ENCODE measurements at places on chromosomes 5 and 9. TPM values are rescaled to one million over a fixed set of nuclear protein-coding genes. Genes with fewer than 3 reads are reported as not detected.
A peak's percentile ranks its signal among the peaks of the same experiment; 100 is the strongest.

- DNase-seq = no peak
Measured at GRCh38 chr5:37045703-37046102, 169.1 kb downstream of the NIPBL start.

DNA sequence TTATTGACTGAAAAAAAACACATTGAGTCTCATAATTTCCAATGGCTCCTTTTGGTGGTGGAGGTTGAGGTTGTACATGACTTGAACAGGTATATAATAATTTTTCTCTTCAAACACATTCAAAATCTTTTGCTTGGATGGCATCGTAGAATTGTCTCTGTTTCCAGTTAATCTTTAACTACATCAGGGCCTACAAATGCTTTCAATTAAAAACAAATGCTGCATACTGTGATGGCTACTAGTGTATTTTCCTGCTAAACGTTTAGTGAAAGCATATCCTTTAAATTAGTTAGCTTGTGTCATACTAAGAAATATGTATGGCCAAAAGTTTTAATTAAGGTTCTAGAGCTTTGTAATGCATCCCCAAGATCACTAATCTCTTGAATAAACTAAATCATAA lies 313.8 kb downstream of the SLF1 start:
- no peak for DNase-seq

DNA sequence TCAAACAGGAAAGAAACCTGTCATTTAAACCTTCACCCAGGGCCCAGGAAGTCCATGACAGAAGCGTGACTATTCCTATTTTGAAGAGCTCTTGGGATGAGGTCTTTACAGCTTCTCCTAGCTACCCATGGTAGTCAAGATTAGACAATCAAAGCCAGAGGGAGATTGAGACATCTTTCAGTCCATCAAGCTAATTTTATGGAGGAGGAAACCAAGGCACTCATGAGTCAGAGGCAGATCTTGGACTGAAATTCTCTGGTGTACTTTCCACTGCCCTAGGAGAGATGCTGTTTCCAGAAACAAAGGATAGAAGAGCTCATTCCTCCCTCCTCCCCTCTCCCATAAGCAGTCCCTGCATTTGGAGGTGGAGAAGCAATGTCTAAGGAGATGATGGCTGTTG lies 9.2 kb downstream of the TNFSF8 start:
- no peak for DNase-seq

DNA sequence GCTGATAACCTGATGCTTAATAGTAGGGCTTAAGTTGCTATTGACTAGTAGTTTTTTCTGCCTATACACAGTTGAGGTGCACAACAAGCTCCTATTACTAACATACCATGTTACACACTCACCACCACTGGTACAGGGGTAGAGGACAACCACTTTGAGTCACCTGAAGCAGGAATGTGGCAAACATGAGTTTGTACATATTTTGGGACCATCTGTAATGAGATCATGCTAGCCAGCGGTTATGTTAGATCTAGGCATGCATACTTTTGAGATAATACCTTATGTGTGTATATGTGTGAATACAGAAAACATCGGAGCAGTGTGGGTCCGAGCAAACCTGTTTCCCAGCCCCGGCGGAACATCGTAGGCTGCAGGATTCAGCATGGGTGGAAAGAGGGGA lies 72.8 kb upstream of the NXNL2 start:
- peak; percentile 79 for DNase-seq

DNA sequence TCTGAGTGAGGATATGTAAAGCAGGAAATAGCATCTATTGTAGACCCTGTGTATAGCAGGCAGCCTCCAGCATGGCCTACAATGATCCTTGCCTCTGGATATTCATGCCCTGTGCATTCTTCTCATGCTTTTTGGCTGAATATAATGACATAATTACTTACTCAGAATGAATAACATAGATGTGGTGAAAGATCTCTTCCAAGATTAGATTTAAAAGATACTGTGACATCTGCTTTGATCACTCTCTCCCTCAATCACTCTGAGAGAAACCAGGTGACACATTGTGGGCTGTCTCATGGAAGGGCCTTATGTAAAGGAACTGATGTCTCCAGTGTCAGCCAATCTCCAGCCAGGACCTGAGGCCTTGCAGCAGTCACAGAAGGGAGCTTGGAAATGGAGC lies 376.7 kb downstream of the DNAH5 start:
- peak; percentile 72 for DNase-seq

- DNase-seq = no peak
Measured at GRCh38 chr5:41735213-41735612, 135.0 kb downstream of the OXCT1 start.

DNA sequence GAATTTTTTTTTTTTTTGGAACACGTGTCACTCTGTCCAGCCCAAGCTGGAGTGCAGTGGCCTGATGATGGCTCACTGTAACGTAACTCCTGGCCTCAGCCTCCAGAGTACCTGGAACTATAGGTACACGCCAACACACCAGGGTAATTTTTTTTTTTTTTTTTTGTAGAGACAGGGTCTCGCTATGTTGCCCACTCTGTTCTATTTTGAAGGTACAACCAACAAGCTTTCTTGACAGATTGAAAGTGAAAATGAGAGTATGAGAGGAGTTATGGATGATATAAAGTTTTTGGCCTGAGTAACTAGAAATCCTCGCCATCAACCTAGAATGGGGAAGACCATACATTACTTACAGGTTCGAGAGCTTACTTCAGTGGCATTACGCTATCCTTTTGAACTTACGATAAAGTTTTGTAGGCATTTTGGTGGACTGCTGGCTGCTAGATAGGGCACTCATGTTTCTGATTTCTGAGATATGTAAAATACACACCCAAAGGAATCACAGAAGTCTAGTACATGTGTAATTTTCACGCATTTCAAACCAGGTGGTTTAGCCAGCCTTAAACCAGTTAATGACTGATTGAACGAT lies 806 bp upstream of the CDC42SE2 start:
- DNase-seq = no peak

DNA sequence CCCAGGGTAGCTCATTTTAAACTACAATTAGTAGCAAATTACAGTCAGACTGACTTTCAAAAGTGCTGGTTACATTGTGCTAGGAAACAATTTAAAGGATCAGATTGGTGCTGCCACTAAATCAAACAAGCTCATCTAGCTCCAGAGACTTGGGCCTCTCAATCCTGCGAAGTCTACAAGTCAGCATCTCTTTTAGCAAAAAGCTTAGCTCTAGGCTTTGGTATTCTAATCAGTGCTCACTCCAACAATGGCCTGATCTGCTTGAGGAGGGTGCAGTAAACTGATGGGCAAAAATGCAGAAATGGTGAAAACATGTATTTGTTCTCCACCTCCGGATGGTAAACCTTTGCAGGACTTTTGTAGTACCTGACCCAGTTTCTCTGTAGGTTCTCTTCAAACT lies 47.0 kb upstream of the SEMA6A start:
- no peak for DNase-seq

DNA sequence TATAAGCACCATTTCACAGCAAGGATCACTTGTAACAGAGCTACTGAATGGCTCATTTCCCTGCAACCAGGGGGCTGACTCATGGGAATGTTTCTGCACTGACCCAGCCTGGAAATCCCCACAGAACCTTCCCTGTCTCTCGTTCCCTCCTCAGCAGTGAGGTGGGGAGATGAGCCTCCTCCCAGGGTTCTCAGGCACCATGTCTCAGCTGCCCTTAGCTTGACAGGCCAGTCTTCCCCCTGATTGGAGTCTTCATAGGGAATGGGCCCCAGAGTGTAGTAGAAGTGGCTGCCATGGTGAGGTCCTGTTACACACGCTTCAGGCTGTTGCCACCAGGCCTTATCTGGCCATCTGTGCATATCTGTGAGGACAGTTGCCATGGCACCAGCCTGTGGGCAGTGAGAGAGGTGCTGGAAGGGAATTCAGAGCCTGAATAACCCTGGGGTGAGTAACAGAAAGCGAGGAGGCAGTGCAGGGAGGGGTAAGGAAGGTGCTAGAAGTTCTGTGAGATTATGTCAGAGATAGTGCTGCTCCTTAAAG lies 324.4 kb downstream of the ENC1 start:
- DNase-seq = peak; percentile 98

DNA sequence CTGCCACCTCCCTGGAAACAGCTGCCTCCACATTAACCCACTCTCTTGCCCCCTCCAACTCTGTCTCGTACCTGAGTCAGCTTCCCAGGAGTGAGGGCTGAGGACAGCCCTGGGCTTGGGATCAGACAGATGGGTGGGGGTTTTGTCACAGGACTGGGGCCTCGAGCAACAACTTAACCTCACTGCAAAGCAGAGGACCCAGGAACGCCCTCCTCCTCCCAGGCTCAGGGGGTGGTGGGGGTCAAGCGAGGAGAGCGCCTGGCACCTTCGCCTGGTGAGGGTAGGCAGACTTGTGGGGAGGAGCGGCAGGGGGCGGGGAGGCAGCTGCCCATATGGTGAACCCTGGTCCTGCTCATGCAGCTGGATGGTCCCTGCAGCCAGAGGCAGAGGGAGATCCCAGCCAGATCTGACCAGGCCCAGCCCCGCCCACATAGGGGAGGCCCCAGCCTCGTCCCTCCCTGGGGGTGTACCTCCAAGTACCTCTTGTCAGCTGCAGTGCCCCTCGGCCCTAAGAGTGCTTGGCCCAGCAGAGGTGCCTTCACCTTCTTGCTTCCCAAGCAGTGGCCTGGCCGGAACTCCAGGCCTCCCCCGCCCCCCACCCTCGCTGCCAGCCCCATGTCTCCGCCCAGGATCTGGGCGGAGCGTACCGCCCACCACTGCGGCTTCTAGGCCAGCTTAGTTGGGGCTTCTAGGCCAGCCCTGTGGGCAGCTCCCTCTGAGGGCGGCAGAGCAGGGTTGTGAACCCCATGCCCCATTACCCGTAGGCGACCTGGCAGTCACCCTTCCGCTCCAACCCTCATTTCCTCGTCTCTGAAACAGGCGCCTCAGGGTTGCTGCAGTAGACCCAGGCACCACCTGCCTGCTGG lies at the start of gene SARDH:
TSS of gene SARDH (minus strand) at position 579 of the 866 bp plus-strand sequence. CDS start 4,179 bp downstream, outside the sequence.
- peak; percentile 47 for DNase-seq

Gene INSL4
- total RNA-seq = not detected

Gene SPINK13
- not detected for total RNA-seq

Gene LIFR
- total RNA-seq = 10.4 TPM

Gene PCSK1
- not detected for total RNA-seq

Gene TERT
- not detected for total RNA-seq

Gene ABLIM3
- total RNA-seq = 33.3 TPM

Gene PTGER4
- 10.6 TPM for total RNA-seq

Gene FAM114A2
- 36.4 TPM for total RNA-seq

Gene ATP10B
- not detected for total RNA-seq

Gene GALNT12
- total RNA-seq = 2.5 TPM

Gene CNTNAP3
- 1.1 TPM for total RNA-seq

Gene PRLR
- total RNA-seq = 0.54 TPM

Gene SHISAL2B
- total RNA-seq = not detected

Data from IMR-90 (cell line).